ENCODE measurements at places on chromosomes 7 and 10. TPM values are rescaled to one million over a fixed set of nuclear protein-coding genes. Genes with fewer than 3 reads are reported as not detected.

Gene WEE2
- 1.3 TPM for total RNA-seq

Gene PROSER2
- 0.31 TPM for total RNA-seq

Gene CALN1
- 54.8 TPM for total RNA-seq

Gene RBM20
- 2.5 TPM for total RNA-seq

Gene GJD4
- total RNA-seq: not detected

Gene HMX3
- total RNA-seq: not detected

Gene GDF2
- total RNA-seq: not detected

Gene RNF148
- total RNA-seq: 1.3 TPM

Gene SFTPA1
- total RNA-seq: not detected

Gene SAMD9L
- 2.8 TPM for total RNA-seq

Gene FAM25G
- total RNA-seq: not detected

Gene TMEM176B
- not detected for total RNA-seq

Gene FAM3C
- 99.2 TPM for total RNA-seq

Gene MTPN
- total RNA-seq: 141 TPM

Gene GFRA1
- total RNA-seq: 6.3 TPM

Gene MBL2
- not detected for total RNA-seq

Measured in parietal lobe (tissue), 2 donors.